IMR-90 (cell line): ENCODE measurements at places on chromosomes 7 and 10.

DNA sequence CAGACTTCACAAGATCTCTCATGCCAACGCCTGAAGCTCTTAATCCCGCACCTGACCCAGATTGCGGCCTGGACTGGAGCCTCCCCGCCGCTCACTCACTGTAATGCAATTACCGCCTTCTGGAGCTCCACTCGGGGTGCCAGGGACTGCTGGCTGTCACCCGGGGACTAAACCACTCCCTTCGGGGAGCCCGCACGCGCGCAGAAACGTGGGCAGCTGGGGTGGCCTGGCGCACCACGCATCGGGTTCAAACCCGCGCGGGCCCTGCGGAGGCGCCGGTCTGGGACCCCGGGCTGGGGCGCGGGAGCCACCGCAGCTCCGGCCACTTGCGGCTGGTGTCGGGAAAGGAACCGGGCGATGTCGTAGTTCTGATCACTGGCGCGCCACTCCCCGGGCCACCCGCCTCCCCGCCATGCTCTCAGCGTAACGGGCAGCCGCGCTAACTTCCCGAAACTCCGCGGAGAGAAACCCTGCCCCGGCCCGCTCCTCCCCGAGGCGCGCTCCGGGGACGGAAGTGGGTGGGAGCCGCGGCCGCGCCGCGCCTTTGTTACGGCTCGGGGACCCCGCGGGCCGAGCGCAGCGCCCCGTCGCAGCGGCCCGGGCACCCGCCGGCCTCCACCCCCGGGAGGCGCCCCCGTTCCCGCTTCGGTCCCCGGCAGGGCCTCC is 100.3 kb upstream of the SVIL start:
- DNase-seq: no peak

DNA sequence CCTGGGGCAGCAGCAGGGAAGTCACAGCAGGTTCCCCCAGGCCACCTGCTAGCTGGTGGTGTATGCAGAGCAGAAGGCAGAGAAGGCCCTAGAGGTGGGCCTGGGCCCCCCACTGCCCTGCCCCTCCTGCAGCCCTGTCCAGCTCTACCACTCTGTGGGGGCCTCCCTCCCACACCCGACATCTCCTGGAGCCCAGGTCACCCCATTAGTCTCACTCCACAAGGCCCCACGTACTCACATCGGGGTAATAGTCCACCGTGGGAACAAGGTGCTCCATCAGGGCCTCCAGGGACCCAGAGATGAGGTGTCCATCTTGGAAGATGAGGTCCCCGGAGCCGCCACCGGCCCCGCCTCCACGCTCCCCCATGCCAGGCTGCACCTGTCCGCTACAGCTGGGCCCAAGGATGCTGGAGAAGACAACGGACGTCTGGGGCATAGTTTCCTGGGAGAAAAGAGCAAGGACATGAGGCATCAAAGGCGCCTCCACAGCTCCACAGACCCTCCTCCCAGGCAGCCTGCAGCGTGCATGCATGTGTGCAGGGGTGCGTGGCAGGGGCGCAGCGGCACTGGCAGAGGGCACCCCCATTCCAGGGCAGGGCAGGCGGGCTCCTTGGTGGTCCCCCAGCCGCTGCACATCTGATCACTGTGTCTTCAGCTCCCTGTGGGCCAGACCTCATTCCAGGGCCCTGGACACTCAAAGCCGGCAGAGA is 61.0 kb downstream of the RASGEF1A start:
- DNase-seq: no peak

DNA sequence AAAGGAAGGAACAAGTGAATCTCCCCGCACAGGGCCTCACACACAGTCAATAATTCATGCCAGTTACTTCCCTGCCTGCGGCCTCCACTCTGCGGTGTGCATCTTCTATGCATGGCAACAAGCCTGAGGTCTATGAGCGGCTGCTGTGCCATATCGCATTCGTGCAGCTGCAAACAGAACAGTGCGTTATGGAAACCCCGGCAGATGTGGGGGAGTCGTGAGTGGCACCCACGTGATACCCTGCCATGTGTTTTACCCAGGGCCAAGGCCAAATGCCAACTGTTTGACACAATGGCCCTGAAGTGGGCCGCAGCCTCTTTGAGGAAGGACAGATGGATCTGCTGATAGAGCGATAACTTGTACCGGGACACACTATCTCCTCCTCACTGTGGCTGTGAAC is 13.4 kb downstream of the TNS3 start:
- no peak for DNase-seq

DNA sequence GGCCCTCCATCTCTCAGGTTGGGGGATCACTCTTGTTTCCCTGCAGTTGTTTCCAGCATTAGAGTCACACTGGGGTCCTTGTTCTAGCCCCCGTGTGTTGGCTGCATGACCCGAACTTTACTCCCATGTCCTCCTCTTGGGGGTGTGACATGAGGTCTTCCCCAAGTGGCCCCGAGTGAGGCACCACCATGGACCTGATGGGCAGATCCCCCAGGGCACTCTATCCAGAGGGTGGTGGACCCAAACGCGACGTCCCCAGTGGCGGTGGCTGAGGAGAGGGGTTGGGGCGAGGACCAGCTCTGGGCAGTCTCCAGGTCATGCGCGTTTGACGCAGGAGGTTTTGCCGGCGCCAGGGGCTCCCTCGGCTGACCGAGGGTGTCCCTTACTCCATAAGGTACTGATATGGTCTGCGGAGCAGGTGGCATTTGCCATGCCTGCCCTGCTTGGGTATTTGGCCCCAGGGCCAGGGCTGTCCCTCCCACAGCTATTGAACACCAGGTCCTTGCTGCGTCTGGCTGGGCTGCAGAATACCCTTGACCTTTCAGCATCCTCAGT is 131.9 kb downstream of the LHPP start:
- DNase-seq: no peak

GRCh38 chr7:134941952-134942351 is 44.4 kb upstream of the AGBL3 start:
- DNase-seq: no peak

GRCh38 chr7:139772115-139772514 is 5.7 kb downstream of the HIPK2 start:
- DNase-seq: no peak

DNA sequence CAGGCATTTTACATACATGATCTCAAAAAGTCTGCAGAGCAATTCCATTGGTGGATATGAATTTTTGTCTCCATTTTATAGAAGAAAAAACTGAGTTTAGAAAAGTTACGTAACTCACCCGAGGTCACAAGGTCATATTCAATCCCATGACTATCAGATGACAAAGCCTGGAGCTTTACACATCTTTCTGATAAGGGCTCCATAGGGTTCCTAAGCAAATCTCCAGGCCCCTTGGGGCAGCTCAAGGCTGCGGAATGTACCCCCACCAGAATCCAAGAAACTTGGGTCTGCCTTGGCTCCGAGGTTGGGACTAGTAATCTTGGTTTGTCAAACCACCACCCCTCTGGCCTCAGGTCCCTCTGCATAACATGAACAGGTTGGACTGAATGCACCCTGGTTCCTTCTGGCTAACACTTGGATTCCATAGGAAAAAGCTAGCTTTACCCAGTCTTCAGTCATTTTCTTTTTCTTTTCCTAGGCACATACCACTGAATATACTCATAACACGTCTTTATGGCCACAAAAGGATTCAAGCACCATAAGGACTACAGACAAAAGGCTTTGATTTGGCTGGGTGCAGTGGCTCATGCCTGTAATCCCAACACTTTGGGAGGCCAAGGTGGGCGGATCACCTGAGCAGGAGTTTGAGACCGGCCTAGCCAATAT is 55.5 kb downstream of the PIP4K2A start:
- DNase-seq: peak; percentile 48

DNA sequence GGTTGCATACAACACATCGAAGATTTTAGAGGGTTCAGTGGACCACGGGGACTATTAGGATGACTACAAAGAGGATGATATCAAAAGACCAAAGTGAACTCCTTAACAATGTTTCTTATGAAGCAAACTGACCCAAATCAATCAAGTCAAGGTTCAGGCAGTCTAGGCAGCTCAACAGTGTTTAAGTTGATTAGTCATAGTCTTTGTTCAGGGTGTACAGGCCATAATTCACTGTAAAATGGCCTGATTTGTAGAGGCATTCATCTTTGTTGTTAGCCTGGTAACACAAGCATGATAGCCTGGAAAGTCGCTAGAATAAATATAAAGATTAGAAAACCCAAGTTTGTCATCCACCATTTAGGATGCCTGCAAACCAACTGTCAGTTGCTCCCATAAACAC is 32.6 kb downstream of the ANTXRL start:
- no peak for DNase-seq

- DNase-seq: peak; percentile 80
Observed at GRCh38 chr10:101052285-101052684, 9.5 kb upstream of the KAZALD1 start.

GRCh38 chr7:115085421-115085820 is 163.5 kb downstream of the MDFIC start:
- no peak for DNase-seq

GRCh38 chr7:105751054-105751453 is 125.3 kb downstream of the ATXN7L1 start:
- DNase-seq: no peak

DNA sequence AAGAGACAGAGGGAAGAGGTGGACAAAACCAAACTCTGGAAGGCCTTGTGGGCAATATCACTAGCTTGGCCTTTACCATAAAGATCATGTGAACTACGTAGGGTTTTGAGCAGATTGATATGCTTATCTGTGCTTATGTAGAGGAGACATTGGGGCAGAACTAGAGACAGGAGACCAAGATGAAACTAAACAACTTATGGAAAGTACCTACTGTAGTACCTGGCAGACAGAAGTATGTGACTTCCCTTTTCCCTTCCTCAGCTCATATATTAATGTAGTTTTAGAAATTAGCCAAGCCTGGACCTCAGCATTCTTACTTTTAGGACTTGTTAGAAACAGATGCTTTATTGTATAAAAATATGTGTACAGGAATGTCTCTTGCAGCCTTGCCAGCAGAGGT is 14.0 kb upstream of the IL6 start:
- DNase-seq: no peak

DNA sequence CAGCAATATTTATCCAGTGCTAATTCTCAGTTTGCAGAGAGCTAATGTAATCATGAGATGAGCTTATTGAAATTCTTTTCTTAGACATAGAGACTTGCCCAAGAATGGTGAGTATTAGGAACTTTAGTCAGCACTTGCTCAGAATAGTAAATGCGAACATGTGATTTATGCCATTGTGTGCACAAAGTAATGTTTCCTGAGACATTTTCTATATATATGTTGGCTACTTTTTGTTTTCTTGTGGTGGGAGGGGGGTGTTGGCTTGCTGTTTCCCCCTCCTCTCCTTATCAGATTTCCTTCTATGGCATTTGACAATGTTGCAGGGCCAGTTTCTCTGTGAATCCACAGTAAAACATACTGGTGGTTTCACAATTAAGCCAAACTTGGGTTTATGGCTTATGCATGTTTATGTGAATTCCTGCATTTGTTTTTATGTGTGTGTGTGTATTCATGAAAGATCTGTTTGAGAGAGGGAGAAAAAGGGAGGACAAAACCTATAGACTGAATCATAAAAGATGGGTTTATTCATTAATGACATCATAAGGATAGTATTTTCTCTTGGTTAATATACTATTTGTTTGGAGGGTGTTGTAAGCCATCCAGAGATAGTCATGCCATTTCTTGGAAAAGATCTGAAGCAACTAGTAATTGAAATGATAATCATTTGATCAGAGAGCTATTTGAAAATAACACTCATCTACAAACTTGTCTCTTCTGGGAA is 36.3 kb downstream of the ARID5B start:
- DNase-seq: peak; percentile 68

- no peak for DNase-seq
Observed at GRCh38 chr7:136942401-136942800, 73.9 kb downstream of the CHRM2 start.

GRCh38 chr7:67564959-67565358 is 568.3 kb downstream of the TYW1 start:
- no peak for DNase-seq

DNA sequence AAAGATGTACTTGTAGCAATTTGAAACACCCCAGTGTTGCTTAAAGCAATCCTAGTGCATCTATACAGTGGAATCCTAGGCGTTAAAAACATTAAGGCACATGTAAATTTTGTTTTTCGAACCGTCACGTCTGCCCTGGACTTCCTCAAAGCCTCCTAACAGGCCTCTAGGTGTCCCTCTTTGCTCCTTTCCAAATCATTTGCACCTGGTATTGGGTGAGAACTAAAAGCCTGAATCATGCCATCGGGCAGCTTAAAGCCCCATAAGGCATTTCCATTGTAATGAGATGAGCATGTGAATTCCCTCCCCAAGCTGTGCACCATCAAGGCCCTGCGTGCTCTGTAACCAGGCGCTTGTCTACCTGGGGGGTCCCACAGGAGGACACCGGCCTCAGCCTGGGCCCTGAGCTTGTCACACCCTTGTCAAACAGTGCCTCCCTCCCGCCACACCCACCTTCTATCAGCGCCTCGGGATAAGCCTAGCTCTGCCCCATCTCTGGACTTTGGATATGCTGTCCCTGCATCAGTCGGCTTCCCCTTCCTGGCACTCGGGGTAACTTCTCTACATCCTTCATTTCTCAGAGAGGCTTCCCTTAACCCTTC is 89.2 kb downstream of the WDR11 start:
- DNase-seq: no peak

DNA sequence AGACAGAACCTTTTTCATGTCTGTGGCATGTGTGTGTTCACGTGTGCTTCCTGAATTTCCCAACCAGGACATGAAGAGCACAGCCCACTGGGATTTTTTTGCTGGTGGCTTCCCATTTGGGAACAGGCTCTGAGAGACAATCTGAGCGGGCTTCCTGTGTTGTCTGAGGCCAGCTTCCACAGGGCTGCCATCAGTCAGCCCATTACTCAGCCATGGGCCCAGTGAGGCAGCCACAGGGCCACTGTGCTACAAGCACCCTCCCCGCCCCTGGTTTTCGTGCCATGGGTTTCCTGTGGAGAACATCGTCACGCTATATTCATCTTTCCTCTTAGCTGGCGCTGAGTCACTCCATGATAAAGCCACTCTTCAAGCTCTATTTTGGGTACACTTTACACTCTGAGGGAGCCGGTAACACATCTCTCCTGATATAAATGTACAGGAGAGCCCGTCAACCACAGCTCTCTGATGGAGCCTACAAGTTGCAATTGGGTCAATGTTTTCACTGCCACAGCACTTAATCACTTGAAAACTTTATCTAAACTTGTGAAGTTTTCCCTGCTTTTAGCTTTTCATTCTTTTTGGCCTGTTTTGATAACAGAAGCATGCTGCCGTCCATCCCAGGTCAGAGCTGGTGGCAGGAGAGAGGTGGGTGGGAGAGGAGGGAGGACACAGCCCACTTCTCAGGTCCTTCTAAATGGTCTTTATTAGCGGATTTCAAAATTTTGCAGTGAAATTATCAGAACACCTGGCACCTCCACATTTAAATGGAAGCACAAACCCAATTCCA is 96.9 kb downstream of the HIPK2 start:
- DNase-seq: peak; percentile 99

GRCh38 chr10:92850185-92850584 is 1.9 kb downstream of the EXOC6 start:
- DNase-seq: peak; percentile 65

DNA sequence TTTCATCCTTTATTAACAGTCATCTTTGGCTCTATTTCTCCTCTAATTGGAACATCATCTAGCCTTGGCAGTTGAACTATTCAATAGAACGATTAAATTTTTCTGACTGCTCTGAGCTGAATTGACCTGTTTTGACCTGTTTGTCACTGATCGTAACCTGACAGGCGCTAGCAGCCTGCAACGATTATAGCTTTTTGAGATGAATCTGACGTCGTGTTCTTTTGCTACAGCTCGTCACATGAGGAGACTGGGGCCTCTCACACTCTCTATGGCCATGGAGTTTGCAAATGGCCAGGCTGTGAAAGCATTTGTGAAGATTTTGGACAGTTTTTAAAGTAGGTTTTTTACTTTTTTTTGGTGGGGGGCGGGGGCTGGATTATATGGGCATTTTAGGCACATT is 229.8 kb downstream of the FOXP2 start:
- no peak for DNase-seq
